ENCODE measurements at places on chromosomes 1 and 21. TPM values are rescaled to one million over a fixed set of nuclear protein-coding genes. Genes with fewer than 3 reads are reported as not detected.

The CCDC24 gene
- total RNA-seq: 1.0 TPM

The GPX7 gene
- total RNA-seq: 4.2 TPM

The EXO1 gene
- 0.35 TPM for total RNA-seq

The ALPL gene
- 13.1 TPM for total RNA-seq

The CTPS1 gene
- 6.7 TPM for total RNA-seq

- no peak for DNase-seq
Measured at GRCh38 chr1:165532053-165532452, 11.7 kb upstream of the LRRC52 start.

DNA sequence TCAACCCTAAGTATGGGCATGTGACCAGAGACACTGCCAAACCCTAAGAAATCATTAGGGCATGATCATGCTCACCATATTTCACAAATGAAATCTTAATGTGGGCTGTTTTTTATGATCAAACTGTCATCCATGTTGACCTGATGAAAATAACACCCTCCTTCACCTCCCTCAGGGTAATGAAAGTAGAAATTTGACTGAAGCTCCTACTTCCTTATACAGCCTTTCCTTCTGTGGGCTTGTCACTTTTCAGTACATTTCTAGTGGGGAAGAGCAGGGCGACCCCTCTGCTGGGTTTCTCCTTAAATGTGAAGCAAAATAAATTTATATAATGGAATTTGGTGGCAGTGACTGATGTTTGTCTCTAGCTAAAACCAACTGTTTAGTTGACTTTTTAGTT lies 25.9 kb downstream of the IVNS1ABP start:
- DNase-seq: no peak

GRCh38 chr1:226578946-226579578 lies 30.5 kb downstream of the STUM start:
- no peak for DNase-seq

- DNase-seq: no peak
Measured at GRCh38 chr1:117286562-117286961, 75.8 kb upstream of the VTCN1 start.

DNA sequence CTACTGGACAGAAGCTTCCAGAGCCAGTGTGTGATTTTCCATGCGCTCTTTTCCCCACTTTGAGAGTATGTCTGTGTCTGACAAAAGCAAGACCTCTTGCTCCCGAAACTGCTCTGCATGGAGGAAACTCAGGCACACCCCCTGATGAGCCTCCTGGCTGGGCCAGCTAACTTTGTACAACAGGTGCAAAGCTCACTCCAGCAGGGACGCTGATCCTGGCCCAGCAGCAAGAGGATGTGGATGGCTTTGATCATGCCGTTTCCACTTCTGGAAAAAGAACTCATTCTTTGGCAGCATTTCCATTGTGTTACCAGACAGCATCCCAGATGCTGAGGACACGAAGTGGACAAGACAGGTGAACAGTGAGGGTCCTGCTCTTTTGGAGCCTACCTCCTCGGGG lies 103.1 kb downstream of the TLR5 start:
- no peak for DNase-seq

DNA sequence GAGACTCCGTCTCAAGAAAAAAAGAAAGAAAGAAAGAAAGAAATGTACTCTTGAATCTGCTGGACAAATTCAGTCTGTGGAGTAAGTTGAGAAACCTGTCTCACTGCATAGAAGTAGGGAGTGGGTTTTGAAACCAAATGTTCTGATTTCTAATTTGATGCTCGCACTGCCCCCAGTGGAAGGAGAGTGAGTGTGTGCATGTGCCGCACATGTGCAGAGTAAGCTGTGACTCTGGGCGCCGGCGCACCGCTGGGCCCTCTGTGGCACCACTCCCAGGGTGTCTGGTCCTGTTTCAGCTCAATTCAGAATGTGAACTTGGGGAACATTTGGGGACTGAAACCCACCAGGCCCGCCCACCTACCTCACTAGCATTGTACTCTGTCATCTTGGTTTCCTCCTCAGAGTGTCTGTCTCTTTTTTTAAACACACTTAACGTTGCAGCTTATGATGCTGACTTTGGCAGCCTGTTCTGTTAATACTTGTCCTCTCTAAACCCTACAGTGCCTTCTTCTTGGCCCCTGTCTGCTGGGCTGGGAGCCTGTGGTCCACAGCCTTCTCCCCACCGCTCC lies 104.6 kb downstream of the CACNA1E start:
- DNase-seq: no peak

- DNase-seq: no peak
Measured at GRCh38 chr1:43614891-43615290, 35.1 kb upstream of the KDM4A start.

- DNase-seq: no peak
Measured at GRCh38 chr1:214584805-214585766, 17.9 kb upstream of the CENPF start.
